Fibroblast of skin of right quadriceps (primary cell): ENCODE measurements at places on chromosomes 4 and X.
A peak's percentile ranks its signal among the peaks of the same experiment; 100 is the strongest.

DNA sequence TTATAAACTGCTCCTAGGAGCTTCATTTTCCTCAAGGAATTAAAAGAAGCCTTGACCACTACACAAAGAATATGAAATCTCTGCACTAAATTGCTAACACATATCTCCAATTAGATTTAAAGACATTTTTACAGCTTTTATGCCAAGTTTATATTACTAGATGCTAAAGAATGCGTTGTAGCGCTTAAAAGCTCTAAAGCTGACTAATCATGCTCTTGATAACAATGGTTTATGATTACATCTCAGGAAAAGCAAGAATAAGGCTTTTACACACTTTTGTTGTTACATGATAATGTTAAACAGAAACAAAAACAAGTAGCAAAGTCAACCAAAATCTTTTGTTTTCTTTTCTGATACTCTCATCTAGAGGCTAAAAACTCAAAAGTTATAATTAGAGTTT lies 44.7 kb downstream of the SLC10A7 start:
- DNase-seq: peak; percentile 32

- DNase-seq: no peak
Observed at GRCh38 chrX:139200793-139201192, 329.7 kb upstream of the F9 start.

GRCh38 chrX:41556958-41557357 lies 109.8 kb downstream of the NYX start:
- DNase-seq: peak; percentile 17

DNA sequence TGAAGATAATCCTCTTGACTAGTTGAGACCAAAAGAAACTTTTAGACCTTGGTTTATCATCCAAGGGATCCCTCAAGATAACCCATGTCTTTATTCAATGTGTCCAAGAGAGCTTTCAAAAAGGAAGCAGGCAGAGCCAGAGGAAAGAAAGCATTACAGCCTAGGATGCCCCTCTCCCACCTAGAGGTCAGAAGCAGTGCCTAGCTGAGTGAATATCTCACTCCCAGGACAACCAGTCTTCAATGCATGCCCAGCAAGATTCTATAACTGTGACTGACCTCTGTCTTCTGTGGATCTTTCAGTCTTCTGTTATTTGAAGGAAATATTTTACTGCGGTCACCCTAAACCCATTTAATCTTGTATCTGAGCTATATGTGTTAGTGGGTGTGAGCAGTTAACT lies 537.2 kb upstream of the CPEB2 start:
- DNase-seq: no peak

GRCh38 chr4:68433582-68433981 lies 13.7 kb upstream of the TMPRSS11E start:
- DNase-seq: no peak

- no peak for DNase-seq
Observed at GRCh38 chrX:119101168-119101567, 26.4 kb downstream of the KIAA1210 start.

DNA sequence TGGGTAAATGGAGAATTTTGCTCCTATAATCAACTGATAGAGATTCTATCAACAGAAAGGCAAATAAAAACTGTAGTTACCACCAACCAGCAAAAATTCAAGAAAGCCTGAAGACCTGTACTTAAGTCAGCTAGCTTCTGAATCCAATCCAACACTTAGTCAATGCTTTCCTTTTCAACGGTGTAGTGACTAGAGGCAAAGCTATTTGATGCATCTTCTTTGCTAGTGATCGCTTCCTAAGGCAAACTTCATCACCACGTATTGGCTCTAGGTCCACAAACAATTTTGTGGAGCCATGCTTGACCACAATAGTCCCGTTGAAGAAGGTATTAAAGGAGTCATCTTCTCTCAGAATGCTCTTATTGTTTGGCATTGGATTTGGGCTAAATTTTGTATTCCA lies 25.0 kb upstream of the UBA6 start:
- DNase-seq: peak; percentile 22

GRCh38 chrX:13223868-13224567 lies 95.8 kb downstream of the ATXN3L start:
- DNase-seq: peak; percentile 94

GRCh38 chr4:184343502-184344177 lies 126.0 kb upstream of the ENPP6 start:
- peak; percentile 70 for DNase-seq

DNA sequence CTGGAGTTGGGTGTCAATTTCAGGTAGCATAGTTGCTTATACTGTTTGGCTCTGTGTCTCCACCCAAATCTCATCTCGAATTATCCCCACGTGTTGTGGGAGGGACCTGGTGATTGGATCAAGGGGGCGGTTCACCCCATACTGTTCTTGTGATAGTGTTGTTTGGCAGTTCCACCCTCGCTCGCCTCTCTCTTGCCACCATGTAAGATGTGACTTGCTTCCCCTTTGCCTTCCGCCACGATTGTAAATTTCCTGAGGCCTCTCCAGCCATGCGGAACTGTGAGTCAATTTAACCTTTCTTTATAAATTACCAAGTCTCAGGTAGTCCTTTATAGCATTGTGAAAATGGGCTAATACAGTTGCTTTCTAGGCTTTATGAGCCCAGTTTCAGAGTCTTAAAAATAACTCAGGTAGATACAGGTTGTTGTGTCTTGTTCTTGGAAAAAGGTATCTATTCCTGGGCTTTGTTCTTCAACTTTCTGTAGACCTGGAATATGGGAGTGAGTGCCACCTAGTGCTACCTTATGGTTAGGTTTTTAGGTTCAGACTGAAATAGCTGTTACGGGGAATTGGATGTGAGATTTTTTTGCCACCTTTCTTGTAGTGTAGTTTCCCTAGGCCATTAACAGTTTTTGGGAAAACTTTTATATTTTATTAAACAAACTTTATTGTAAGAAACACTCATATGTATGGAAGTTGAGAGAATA lies 15.6 kb downstream of the PGK1 start:
- no peak for DNase-seq

GRCh38 chr4:25805255-25805860 lies 57.4 kb downstream of the SEL1L3 start:
- no peak for DNase-seq

GRCh38 chr4:181219783-181220416 lies 1023.3 kb upstream of the TENM3 start:
- DNase-seq: no peak

DNA sequence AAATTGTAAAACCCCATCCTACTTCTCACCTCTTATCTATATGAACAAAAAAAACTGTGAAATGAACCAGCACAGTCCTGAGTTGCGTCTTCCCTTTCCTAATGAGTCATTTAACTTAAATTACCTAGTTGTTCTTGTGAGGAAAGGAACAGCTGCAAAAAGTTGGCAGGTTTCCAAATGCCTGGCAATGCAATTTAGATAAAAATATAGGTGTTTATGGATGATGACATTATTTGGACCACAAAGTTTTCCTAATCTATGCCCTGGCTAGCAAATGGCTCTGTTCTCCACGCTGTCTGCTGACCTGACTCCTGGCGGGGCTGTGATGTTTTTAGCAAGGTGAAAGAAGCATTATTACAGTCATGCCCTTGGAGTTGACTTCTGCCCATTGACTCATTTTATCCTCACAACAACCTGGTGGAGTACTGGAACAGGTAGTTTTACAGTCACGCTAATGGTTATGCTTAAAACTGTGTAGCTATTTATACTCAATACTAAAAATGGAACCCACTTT lies 29.8 kb upstream of the RELL1 start:
- peak; percentile 40 for DNase-seq

- no peak for DNase-seq
Observed at GRCh38 chrX:38318196-38318595, 9.1 kb downstream of the RPGR start.

DNA sequence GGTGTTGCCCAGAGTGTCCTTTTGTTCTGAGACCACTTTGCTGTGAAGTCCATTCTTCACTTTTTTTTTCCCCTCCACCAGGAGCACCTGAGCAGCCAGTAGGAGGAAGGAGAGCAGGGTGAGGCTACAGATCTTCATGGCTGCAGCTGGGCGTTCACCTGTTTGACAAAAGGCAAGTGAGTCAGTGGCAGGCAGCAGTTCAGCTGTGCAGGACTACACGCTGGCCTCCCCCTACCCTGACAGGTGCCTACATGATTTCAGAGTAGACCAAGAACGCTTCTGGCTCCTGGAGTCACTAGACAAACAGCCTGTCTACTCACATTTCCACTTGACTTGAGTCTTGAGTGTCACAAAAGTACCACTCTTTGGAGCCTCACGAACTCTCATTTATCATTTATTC lies 2.0 kb downstream of the FGFBP1 start:
- no peak for DNase-seq

- peak; percentile 5 for DNase-seq
Observed at GRCh38 chr4:109359040-109359646, 56.7 kb upstream of the COL25A1 start.

- peak; percentile 88 for DNase-seq
Observed at GRCh38 chrX:22105231-22105630, 73.1 kb downstream of the PHEX start.

DNA sequence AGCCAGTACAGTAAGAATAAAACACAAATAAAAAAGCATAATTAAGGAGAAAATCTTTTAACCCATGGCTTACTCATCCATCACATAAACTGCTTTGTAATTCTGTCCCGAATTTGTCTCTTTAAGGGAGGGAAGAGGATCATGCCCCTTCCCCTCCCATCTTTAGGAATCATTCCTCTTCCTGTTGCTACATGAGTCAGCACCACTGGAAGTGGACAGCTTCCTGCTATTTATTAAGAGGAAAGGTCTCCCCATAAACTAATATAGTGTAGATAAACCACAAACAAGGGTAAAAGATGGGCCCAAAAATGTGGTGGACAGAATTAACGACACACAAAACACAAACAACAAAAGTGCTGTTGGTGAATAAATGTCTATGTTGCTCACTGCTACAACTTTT lies 75.8 kb downstream of the PPP3CA start:
- peak; percentile 17 for DNase-seq

GRCh38 chr4:40800064-40800463 lies 50.3 kb downstream of the NSUN7 start:
- DNase-seq: no peak

DNA sequence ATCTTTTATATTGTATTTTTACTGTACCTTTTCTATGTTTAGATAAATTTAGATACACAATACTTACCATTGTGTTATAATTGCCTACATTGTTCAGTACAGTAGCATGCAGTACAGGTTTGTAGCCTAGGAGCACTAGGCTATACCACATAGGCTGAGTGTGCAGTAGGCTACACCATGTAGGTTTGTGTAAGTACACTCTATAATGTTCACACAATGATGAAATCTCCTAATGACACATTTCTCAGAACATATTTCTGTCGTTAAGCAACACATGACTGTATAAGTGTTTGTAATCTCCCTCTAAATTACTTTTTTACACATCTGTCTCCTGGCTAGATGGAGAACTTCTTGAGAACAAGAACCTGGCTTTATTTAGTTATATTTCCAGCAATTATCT lies 40.3 kb downstream of the UCHL1 start:
- peak; percentile 8 for DNase-seq

GRCh38 chrX:149962859-149963757 lies 24.8 kb upstream of the EOLA2 start:
- peak; percentile 68 for DNase-seq

- DNase-seq: no peak
Observed at GRCh38 chrX:68915778-68916177, 87.0 kb downstream of the EFNB1 start.

DNA sequence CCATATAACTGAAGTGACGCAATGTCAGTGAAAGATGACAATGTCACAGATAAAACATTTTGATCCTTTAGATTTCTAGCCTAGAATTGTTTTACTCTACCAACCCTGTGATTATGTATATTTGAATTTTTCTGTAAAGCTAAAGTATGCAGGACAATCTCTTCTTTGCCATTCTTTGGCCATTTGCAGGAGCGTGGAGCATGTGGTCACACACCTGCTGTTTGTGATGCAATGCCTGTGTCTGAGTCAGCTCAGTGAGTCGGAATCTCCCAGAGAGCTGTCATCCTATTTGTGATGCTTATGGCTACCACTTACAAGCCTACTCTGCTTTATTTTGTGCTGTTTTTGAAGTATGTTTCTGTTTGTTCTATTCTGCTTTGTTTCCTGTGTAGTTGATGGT lies 214.5 kb downstream of the NAF1 start:
- DNase-seq: no peak

- DNase-seq: no peak
Observed at GRCh38 chr4:121094297-121094966, 22.1 kb upstream of the NDNF start.

DNA sequence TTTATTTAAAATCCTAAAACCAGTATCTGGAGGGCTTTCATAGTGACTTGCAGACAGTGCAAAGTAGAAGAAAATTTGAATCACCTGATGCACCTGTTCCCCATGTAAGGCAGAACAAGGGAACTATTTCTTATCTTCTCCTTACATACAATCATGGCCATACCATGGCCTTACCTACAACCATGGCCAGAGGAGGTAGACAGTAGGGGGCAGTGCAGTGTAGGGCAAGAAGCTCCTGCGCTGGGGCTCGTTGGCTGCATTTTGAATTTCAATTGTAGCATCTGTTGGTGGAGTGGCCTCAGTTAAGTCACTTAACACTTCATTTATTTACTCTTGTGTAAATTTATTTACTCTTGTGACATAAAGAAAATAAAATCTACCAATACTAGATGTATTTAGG lies 33.0 kb downstream of the GALNTL6 start:
- peak; percentile 55 for DNase-seq

DNA sequence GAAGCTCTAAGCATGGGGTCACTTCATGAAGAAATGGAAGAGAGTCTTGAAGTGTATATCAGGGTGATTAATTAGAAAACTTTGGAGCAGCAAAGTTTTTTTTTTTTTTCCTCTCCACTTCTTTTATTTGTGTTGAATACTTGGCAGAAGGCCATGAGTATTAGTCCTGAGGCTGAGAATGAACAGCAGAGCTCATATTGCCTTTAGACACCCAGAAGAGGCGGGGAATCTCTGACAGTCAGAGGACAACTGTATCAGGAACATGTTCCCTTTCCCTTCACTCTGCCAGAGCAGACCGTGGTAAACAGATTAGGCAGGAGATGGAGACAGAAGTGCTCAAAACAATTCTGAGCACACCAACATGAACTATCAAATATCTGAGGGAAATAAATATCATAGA lies 300.9 kb downstream of the FAM47A start:
- no peak for DNase-seq

- peak; percentile 2 for DNase-seq
Observed at GRCh38 chrX:28969126-28969525, 381.9 kb downstream of the IL1RAPL1 start.

- DNase-seq: no peak
Observed at GRCh38 chr4:87035881-87036509, 101.2 kb downstream of the AFF1 start.

- DNase-seq: peak; percentile 20
Observed at GRCh38 chr4:127284236-127284635, 348.5 kb upstream of the INTU start.

DNA sequence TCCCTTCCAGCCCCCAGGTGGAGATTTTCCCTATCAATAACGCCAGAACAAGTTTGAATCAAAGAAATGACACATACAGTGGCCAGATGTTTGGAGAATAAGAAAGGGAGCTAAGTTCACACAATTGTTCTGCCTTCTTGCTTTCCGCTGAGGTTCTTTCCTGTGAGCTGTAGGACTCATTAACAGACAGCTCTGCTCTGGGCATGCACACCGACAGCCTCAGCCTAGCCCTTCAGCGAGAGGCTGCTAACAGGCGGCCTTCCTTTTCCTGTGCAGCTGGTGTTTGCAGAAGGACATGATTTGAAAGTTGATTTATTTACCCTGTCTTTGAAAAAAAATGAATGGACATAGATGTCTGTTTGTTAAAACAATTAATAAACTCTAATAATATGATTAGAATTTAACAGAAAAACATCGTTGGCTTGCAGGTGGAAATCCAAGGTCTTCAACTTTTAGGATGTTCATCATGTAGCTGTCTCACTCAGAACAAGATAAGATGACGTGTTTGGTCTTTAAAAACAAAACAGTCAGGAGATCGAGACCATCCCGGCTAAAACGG lies 183.3 kb downstream of the KDR start:
- DNase-seq: no peak
